Stimulated activated CD8-positive, alpha-beta memory T cell treated with anti-CD3 and anti-CD28 coated beads, Interleukin-7, amount 100 ng/mL, for 48 hours (primary cell): ENCODE measurements at places on chromosomes 4 and X.

DNA sequence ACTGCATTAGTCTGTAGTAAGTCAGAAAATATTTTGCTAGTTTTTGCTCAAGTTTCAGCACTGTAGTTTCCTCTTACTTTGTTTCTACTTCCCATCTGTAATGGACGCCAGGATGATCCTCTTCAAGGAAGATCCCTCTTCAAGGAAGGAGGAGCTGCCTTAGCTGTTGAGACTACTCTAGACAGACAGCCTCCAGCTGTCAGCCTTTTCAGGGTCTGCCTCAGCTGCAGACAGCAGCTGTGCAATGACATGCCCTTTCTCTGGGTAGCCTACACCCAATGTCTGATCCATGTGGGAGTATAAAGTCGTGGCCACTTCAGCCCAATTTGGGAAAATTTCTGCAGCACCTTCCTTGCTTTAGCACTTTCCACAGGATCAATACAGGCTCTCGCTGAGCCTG is 281.0 kb upstream of the MAOA start:
- no peak for DNase-seq

DNA sequence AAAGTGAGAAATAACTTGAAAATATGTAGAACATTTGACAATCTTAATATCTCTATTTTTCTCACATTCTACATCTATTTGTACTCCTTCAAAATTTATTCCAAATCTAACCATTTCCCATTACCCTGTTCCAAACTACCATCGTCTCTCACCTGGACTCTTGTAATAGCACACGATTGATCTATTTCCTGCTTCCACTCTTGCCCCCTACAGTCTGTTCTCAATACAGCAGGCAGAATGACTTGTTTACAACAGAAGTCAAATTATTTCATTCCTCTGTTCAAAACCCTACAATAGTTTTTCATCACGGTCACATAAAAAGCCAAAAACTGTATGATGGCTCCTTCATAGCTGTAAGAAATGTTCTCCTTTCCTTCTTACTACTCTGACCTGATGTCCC is 21.1 kb upstream of the LUZP4 start:
- no peak for DNase-seq

DNA sequence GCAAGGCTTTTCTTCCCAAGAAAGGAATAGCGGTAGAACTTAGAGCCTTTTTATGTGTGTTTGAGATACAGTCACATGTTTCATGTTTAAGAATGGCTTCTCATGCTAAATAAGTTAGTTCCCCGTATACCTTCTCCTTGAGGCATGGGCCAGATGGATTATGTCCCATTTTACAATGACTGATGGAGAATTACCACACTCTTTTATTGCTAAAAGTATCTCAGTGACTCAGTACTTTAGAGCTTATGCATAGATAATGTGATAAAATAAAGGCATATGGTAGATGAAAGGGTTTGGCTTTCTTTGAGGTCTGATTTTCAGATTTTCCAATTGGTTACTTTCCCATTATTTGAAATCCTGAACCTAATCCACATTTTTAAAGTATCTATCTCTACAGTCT is 121.8 kb upstream of the BMPR1B start:
- no peak for DNase-seq

DNA sequence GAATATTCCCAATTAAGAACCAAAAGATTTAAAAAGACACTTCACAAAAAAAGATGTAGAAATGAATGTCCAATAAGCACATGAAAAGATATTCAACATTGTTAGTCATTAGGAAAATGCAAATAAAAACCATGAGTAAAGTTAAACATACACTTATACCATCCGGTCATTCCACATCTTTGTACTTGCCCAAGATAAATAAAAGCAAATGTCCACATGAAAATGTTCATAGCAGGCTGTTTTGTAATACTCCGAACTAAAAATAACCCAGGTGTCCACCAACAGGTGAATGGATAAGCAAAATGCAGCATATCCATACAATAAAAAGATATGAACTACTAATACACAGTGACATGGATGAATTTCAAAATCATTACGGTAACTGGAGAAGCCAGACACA is 28.6 kb upstream of the ZCCHC4 start:
- DNase-seq = no peak

DNA sequence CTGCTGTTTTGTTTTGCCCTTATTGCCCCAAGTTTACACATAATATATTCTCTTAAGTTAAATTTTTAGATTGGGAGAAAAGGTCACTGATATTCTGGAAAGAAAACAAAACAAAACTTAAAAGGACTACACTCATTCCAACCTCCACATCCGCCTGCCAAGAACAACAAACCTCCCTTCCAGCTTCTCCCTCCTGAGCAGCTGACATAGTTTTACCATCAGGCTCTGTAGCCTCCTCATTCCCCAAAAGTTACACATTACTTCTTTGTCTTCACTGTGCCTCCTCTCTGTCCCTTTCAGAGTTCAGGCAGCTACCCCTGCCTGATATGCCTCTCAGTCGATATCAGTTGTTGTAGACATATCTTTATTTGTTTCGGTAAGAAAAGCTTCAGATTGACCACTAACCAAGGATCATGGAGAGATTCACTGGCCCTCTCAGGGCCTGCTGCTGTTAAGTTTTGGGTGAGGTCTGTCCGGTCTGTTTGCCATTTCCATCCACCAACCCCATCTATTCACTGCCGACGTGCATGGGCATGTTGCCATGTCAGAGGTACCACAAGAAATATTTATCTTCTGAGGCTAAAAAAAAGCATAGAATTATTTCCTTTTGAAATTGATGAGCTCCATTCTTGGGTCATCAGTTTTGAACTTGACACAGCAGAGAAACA is 164.1 kb downstream of the GASK1B start:
- DNase-seq = no peak

DNA sequence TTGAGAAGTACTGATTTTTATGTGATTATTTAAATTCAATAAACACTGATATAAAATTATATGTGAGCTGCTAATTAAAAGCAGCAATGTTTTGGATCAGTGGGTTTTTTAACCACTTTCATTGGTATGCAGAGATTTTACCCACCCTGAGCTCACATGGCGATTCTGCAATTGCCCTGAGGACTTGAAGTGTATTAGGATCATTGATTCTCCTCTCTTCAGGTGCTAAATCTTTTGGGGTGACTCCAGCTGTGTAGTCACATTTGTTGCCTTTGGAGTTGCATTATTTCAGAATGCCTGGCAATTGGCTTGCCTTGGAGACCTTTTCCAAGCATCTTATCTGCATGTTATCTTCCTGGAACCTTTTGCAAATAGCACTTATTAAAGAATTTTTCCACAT is 51.3 kb downstream of the UGT8 start:
- no peak for DNase-seq

GRCh38 chrX:139734996-139735395 is 27.0 kb upstream of the MCF2 start:
- DNase-seq = no peak

- no peak for DNase-seq
Measured at GRCh38 chr4:65023883-65024670, 614.8 kb upstream of the TECRL start.

DNA sequence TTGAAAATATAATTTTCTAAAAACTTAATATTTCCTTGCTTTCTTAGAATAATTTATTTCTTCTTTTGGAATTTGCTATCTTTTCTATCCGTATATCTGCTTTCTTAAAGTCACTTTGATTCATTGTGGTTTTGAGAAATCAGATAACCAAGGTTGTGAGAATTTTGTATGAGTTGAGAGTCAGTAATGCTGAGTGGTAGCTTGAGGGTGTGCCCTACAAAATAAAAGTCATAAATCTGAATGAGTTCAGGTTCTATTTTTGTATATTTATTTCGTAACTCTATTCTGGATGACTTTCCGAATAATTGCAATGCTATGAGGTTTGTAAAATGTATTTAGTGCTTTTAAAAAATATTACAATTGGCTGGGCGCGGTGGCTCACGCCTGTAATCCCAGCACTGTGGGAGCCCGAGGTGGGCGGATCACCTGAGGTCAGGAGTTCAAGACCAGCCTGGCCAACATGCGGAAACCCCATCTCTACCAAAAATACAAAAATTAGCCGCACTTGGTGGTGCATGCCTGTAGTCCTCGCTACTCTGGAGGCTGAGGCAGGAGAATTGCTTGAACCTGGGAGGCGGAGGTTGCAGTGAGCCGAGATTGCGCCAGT is 8.9 kb downstream of the COPS4 start:
- no peak for DNase-seq

- no peak for DNase-seq
Measured at GRCh38 chr4:158841540-158841939, 72.7 kb downstream of the FNIP2 start.

- DNase-seq = peak; percentile 82
Measured at GRCh38 chr4:2008921-2009650, at the start of gene NELFA. TSS of gene NELFA (minus strand) at chr4:2008974. CDS start at chr4:2008959, 15 bp downstream.

DNA sequence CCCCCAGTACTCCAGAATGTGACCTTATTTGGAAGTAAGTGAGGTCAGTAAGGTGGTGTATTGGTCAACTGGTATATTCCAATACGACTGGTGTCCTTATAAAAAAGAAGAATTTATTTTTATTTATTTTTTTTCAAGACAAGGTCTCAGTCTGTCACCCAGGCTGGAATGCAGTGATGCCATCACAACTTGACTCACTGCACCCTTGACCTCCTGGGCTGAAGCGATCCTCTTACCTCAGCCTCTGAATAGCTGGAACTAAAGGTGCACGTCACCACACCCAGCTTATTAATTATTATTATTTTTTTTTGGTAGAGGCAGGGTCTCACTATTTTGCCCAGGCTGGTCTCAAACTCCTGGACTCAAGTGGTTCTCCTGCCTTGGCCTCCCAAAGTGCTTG is 115.1 kb upstream of the PITX2 start:
- no peak for DNase-seq

- DNase-seq = no peak
Measured at GRCh38 chr4:140300271-140300970, 73.0 kb upstream of the SCOC start.

- DNase-seq = no peak
Measured at GRCh38 chr4:151418385-151418784, 9.4 kb downstream of the FHIP1A start.

GRCh38 chr4:8577046-8577445 is 3.1 kb upstream of the GPR78 start:
- no peak for DNase-seq

GRCh38 chrX:53474707-53475106 is 40.5 kb upstream of the HSD17B10 start:
- no peak for DNase-seq

- no peak for DNase-seq
Measured at GRCh38 chr4:20662851-20663250, 37.4 kb upstream of the PACRGL start.

DNA sequence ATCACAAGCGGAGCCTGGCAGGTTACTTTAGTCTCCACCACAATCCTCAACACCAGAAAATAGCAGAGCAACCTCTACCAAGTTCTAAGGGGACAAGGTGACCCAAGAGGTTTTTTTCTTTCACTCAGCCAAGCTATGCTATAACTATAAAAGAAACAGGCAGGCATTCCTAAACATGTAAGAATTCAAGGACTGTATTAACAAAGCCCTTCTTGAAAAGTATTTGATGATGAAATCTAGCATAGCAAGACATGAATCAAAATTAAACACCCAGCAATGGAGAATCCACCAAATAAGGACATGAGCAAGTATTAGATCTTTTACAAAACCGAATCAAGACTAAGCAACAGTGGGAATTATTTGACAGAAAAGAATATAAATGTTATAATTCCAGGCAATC is 25.7 kb upstream of the C1QTNF7 start:
- DNase-seq = no peak

GRCh38 chrX:118864063-118864635 is 40.5 kb downstream of the ZCCHC12 start:
- no peak for DNase-seq

- no peak for DNase-seq
Measured at GRCh38 chr4:109723110-109723509, 6.8 kb downstream of the PLA2G12A start.
